ENCODE measurements at places on chromosomes 6 and 20.

- DNase-seq, result no peak
These were observed 143.8 kb downstream of the DOK5 start for GRCh38 chr20:54619181-54619580.

GRCh38 chr6:81362246-81362645 lies 390.2 kb downstream of the TENT5A start:
- no peak for DNase-seq

DNA sequence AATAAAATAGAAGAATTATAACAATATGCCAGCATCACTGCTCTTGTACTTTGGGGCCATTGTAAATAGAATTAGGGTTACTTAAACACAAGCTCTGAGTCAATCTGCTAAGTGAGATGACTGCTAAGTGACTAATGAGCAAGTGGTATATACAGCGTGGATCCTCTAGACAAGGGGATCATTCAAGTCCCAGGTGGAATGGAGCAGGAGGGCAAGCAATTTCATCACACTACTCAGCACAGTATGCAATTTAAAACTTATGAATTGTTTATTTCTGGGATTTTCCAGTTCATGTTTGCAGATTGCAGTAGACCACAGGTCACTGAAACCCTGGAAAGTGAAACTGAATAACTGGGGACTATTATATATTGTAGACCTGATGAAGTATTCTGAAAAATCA lies 235.3 kb downstream of the BTBD3 start:
- no peak for DNase-seq

- no peak for DNase-seq
These were observed 117.2 kb upstream of the BMP5 start for GRCh38 chr6:55992546-55992945.

- DNase-seq, result no peak
These were observed 688.6 kb upstream of the CITED2 start for GRCh38 chr6:140063021-140063399.

DNA sequence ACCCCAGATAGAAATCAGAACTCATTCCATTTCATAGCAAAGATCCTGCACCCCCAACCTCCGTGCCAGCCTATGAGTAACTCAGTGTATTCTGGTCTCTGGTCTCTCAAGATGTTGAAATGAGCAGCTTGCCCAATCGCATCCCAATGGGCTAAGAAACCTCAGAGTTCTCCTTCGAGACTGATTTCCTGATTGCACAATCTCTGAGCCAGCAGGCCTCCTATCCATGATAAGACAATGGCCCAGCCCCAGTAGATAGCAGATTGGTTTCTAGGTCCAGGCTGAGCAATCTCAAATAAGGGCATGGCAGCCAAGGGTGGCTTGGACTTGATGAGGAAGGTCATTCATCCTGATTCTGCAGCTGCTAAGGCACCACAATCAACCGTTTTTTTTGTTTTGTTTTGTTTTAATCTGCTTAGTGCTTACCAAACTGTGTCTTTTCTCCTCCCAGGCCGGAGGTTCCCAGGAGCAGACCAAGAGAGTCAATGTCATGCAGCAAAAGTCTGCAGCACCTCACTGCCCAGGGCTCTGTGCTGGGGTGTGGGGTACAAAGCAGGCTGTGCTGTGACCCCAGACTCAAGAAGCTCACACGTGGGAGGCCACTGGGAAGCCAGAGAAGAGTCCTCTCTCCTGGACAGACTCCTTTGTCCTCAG lies 125.1 kb upstream of the NXT1 start:
- DNase-seq, result peak; percentile 69

DNA sequence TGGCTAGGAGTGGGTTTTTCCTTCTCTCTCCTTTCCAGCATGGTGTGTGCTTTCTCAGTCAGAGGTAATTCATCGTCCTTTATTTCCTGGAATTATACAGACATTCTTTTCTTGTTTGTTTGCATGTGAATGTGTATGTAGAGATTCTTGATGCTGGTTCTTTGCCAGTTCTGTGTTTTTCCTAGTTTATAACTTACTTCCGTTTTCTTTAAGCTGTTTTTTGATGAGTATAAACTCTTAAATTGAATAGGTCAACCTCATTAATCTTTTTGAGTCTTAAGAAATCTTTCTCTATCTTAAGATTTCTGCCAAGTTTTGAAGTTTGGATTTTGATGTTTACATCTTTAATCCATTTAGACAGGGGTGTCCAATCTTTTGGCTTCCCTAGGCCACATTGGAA lies 38.7 kb downstream of the IGF2R start:
- no peak for DNase-seq

DNA sequence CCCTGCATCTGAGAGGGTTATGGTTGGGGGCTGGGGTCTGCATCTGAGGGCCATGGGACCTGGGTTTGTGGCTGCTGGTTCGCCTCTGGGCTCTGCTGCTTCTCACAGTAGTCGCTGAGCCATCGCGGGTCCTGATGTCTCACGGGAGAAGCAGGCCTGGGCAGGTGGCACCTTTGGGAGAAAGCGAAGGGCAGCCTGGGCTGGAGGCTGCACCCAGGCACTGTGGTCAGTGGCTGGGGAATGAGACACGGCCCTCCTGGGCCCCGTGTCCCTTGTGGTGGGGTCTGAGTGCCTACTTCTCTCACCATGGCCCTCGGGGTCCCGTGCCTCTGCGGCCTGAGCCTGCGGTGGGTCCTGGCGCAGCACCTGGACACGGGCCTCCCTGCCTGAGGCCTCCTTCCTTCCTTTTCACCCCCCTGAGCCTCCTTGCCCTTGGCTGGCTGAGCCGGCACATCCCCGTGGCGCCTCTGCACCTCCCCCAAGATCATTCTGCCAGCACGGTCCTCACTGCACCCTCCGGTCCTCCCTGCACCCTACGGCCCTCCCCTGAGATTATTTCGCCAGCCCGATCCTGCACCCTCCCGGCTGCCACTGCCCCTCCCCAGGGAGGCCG lies 206.0 kb downstream of the ERMARD start:
- no peak for DNase-seq

GRCh38 chr6:36115412-36115811 lies 14.9 kb upstream of the MAPK13 start:
- DNase-seq, result no peak

GRCh38 chr20:9999645-10000044 lies 35.1 kb upstream of the ANKEF1 start:
- DNase-seq, result no peak

- DNase-seq, result peak; percentile 66
These were observed 2.9 kb downstream of the TNNC2 start for GRCh38 chr20:45823949-45824835.

- DNase-seq, result no peak
These were observed 9.2 kb downstream of the SIM1 start for GRCh38 chr6:100455230-100456124.

GRCh38 chr6:36381502-36382389 lies 5.7 kb downstream of the ETV7 start:
- no peak for DNase-seq

DNA sequence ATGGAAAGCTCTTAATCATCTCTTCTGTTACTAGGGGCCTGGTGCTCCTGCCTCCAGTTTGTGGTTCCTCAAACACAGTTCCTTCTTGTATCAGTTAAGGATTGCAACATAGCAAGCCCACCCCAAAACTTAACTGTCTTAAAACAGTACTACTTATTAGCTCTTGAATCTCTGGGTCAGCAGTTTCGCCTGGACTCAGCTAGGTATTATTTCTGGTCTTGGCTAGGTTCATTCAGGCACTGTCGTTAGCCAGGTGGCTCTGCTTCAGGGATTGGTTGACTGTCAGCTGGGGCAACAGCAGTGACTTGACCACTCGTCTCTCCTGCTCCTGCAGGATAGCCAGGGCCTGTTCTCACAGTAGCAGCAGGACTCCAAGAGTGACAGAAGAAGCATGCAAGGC lies 30.0 kb upstream of the RALY start:
- DNase-seq, result no peak

DNA sequence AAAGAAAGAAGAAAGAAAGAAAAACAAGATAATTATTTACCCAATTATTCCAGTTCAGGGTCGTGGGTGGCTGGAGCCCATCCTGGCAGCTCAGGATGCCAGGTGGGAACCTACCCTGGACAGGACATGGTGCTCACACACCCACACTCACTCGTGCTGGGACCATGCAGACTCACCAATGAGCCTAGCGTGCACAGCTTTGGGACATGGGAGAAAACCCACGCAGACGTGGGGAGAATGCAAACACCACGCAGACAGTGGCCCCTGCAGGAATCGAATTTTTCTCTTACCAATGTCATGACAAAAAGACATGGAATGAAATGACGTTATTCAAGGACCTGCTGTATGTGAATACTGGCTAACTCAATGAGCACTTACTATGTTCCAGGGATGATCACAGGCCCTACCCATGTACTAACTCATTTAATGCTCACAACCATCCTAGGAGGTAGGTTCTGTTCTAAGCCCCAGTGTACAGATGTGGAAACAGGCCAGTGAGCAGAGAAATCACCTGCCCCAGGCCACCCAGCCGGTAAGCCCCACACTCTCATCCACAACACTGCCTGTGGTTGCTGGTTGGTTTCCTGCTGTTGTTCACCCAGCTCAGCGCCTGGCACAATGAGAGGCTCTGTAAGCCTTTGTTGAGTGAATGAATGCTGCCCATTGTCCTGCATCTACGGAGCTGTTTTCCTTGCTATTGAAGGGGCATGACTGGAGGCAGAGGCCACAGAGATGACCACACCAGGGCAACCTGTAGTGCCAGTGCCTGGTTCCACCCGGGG lies 6.8 kb upstream of the PI16 start:
- DNase-seq, result no peak

DNA sequence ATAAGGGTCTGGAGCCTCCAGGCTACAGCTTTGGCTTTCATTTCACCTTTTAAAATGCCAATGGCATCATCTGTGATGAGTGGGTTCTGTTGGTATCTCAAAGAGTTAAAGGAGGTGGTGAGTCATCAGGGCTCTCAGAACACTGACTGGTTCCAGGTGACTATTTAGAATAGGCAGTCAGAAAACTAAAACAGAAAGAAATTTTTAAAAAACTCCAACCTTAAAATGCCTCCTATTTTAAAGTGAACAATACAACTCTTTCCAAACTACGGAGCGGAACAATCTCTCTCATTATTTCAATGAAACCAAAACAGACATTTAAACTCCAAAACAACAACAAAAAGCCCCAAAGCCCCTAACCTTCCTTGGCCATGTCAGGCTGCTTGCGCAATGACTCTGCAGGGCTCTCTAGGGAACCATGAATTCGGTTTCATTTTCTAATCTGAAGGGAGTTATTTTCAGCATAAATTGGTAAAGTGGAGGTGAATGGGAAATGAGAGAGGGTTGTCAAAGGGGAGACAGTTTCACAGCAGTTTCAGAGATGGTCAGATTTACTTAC lies 194.9 kb downstream of the KIF6 start:
- no peak for DNase-seq

DNA sequence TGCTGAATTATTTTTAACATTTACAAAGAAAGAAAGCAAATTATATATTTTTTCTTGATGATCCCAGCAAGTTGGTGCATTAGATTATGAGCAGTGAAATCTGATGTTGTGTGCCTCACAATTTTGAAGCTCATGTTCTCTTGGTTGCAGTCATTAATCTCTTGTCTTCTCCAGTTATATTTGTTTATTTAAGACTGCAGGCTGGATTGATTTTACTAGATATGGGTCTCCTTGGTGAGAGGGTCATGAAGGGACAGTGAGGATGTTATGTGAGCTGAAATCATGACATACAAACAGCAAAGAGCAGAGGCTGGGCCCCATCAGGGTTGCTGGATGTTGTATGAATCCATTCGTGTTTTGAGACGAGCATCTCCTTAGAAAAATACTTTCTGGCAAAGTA lies 64.2 kb upstream of the AKIRIN2 start:
- DNase-seq, result no peak

- no peak for DNase-seq
These were observed 38.4 kb downstream of the WDR27 start for GRCh38 chr6:169663468-169663867.

GRCh38 chr6:156872903-156873302 lies 95.7 kb downstream of the ARID1B start:
- no peak for DNase-seq

- DNase-seq, result no peak
These were observed 1192.4 kb upstream of the CITED2 start for GRCh38 chr6:140566781-140567277.

GRCh38 chr6:30219244-30219643 lies 6.0 kb upstream of the TRIM26 start:
- no peak for DNase-seq

DNA sequence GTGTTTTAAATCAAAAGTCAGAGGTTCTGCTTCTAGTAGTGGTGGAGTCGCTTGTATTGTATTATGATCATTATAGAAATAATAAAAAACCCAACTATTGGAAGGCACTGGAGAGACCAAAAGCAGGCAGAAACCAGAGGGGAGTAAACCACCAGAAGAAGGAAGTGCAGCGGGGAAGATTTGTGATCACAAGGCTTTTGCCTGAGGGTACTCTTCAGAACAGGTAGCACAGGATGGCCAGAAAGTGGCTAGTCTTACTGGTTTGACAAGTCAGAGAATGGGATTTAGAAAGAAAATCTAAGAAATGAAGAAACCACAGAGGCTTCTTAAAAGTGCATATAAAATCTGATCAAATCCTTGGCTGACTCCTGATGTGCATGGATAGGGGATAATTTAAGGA lies 24.0 kb downstream of the MAPK13 start:
- no peak for DNase-seq

DNA sequence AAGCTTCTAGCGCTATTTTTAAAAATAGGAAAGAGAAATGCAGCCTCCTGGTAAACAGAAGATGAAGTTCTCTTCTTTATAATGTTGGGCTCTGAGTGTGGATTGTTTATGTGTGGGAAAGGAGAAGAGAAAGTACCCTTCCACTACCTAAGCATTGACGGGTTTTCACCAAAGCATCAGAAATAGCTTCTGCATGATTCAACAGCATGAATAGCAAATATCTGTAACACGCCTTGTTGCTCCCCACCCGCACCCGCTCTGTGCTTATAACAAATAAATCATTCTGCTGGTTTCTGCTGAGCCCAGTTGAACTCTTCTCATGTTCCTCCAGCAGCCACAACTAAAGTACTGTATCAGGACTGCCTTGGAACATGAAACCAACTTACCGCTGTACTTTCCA lies 20.7 kb downstream of the TXLNB start:
- no peak for DNase-seq

GRCh38 chr6:83424392-83425018 lies 6.3 kb downstream of the ME1 start:
- no peak for DNase-seq

- no peak for DNase-seq
These were observed 52.7 kb upstream of the MYB start for GRCh38 chr6:135128268-135128914.

GRCh38 chr20:60984666-60985065 lies 267.4 kb upstream of the CDH4 start:
- DNase-seq, result no peak

GRCh38 chr20:5171064-5171789 lies 44.4 kb downstream of the CDS2 start:
- DNase-seq, result peak; percentile 69

GRCh38 chr6:157561929-157562810 lies 181.2 kb downstream of the ZDHHC14 start:
- no peak for DNase-seq

GRCh38 chr6:44002593-44003344 lies 124.5 kb downstream of the MRPL14 start:
- DNase-seq, result peak; percentile 63

GRCh38 chr6:1624851-1625781 lies 15.4 kb downstream of the FOXC1 start:
- DNase-seq, result no peak

Data from Right ventricle myocardium superior (tissue), 1 donor.